Lower lobe of right lung (tissue), 2 donors: ENCODE measurements at places on chromosomes 12 and 14.

DNA sequence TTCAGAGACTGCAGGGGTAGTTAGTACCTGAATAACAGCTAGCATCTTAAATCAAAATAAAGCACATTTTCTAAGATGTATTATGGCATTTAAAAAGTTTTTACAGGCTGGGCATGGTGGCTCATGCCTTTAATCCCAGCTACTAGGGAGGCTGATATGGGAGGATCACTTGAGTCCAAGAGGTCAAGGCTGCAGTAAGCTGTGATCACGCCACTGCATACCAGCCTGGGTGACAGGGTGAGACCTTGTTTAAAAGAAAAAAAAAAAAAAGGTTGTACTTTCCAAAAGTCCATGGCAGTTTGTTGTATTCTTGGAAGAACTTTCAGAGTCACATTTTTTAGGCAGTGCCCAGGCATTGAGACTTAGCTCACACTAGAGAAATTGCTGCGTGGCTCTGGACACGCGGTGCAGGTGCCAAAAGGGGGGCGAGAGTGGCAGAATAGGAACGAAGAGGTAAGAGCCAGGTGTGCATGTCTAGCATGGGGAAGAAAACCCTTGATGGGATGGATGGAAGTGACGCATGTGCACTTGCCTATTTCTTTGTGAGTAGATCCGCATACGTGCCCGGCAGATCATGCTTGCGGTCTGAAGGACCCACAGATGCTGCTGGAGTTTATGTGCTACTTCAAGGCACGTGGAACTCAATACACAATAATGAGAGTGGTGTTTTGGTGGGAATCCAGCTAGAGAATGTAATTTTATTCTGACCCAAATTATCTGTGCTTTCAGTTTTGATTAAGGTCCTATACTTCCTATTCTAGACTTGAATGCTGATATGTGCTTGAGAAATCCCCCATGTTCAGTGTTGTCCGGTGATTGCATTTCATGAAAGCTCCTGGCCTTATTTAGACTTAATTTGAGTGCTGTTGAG lies 11.9 kb downstream of the ANKRD13A start:
- no peak for DNase-seq

GRCh38 chr12:93803424-93803807 lies 126.2 kb downstream of the CRADD start:
- DNase-seq, result no peak

GRCh38 chr14:102539544-102540314 lies 30.2 kb upstream of the ANKRD9 start:
- no peak for DNase-seq

- peak; percentile 94 for DNase-seq
Observed at GRCh38 chr12:56087220-56087619, 7.3 kb downstream of the ERBB3 start.
